ENCODE measurements at places on chromosomes 1 and 21.

DNA sequence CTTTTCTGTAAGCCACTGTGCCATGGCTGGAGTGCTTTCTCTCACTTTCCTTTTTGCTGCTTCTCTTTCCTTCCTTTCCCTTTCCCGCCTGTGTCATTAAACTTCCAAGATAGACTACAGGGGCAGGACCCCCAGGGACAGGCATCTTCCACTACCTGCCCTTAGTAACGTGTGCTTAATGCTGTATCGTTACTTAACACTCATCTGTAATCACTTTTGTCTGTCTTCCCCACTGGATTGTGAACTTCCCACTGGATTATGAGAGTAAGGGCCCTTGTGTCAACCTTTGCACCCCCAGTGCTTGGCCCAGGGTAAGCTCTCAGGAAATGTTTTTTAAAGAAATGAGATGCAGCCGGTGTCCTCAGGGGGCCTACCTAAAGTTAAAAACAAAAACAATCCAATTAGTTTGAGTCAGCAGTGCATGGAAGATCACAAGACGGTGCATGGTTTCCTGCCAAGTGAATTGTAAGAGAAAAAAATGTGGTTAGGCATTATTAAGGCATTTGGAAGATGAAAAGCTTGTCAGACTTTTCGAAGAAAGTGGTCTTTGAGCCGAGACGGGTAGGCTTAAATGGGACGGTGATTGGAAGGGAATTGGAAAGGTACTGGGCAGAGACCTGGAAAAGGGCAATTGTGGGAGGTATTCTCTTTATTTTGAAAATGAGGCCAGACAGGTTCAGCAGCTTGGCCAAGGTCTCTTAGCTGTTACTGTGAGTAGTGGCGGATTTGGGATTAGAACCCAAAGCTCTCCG is 958 bp downstream of the LYPLAL1 start:
- peak; percentile 60 for DNase-seq

- peak; percentile 92 for DNase-seq
These were observed 487.3 kb downstream of the SIPA1L2 start for GRCh38 chr1:232142403-232143314.

DNA sequence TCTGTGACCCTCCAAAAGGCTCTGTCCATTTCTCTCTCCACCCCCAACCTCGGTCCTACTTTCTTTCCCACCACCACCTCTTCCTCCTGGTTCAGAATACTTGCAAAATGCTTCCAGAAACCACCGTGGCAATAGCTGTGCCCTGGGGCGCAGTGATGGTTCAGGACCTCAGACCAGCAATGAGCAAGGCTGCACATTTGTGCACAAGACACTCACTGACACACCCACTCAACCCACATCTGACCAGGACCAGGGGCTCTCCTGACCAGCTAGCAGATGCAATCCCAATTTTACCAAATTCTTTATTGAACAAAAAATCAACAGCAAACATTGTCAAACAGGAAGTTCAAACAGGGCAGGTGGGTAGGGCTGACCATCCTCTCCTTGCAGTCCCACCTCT is 25.7 kb downstream of the SPOCD1 start:
- DNase-seq: no peak

GRCh38 chr1:224438989-224439388 is 4.4 kb upstream of the WDR26 start:
- DNase-seq: no peak

DNA sequence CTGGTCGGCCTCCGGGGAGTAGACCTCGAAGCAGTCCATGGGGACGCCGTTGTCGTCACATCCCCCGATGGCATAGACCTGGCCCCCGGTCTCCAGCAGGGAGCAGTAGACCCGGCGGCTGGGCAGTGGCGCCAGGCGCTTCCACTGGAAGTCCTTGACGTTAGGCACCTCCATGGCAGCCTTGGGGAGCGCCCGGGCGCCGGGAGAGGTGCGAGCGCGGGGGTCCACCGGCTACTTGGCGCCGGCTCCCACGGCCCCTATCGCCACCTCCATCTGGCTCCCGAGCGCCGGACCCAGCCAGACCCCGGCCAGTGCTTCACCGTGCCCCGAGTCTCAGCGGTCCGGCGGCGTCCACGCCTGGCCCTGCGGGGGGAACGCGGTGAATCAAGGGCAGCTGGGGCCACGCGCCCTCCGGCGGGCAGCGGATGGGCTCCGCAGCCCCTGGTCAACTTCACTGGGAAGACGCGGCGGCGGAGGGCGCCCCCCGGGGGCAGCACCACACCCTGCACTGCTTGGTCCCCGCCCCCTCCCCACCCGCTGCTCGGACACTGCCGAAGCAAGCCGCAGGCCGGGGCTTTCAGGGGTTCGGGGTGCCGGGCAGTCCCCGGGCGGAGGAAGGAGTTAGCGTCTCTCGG is 13.2 kb downstream of the KLHDC8A start:
- DNase-seq: no peak

GRCh38 chr1:8419861-8420260 is 101.9 kb downstream of the SLC45A1 start:
- no peak for DNase-seq

- no peak for DNase-seq
These were observed 16.2 kb downstream of the LMOD1 start for GRCh38 chr1:201930137-201930536.

- DNase-seq: no peak
These were observed 1.1 kb downstream of the ICMT start for GRCh38 chr1:6234502-6235295.

DNA sequence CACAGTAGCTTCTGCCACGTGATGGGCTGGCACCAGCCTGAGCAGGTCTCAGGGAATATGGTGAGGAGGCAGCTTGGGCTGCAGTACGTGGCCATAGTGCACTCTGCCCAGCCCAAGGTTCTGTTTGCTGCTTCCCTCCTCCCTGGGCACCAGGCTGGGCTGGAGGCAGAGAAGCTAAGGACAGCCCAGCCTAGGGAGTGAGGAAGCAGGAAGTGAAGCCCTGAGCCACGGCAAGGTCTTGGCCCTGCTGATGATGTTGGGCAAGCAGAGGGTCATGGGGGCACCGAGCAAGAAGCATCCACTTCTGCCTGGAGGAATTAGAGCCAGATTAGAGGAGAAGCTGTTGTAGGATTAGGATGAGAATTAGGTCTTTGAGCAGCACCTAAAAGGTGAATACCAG is 326.7 kb upstream of the VAMP3 start:
- no peak for DNase-seq

- DNase-seq: no peak
These were observed 107.8 kb downstream of the NFIA start for GRCh38 chr1:61190153-61190552.

- DNase-seq: no peak
These were observed 395.4 kb upstream of the BEND5 start for GRCh38 chr1:49171941-49172593.

- no peak for DNase-seq
These were observed 4.8 kb downstream of the KISS1 start for GRCh38 chr1:204191456-204191855.

GRCh38 chr1:175129644-175129996 is 62.0 kb downstream of the TNN start:
- no peak for DNase-seq

- DNase-seq: no peak
These were observed 110.9 kb upstream of the IRF2BP2 start for GRCh38 chr1:234720709-234721441.

DNA sequence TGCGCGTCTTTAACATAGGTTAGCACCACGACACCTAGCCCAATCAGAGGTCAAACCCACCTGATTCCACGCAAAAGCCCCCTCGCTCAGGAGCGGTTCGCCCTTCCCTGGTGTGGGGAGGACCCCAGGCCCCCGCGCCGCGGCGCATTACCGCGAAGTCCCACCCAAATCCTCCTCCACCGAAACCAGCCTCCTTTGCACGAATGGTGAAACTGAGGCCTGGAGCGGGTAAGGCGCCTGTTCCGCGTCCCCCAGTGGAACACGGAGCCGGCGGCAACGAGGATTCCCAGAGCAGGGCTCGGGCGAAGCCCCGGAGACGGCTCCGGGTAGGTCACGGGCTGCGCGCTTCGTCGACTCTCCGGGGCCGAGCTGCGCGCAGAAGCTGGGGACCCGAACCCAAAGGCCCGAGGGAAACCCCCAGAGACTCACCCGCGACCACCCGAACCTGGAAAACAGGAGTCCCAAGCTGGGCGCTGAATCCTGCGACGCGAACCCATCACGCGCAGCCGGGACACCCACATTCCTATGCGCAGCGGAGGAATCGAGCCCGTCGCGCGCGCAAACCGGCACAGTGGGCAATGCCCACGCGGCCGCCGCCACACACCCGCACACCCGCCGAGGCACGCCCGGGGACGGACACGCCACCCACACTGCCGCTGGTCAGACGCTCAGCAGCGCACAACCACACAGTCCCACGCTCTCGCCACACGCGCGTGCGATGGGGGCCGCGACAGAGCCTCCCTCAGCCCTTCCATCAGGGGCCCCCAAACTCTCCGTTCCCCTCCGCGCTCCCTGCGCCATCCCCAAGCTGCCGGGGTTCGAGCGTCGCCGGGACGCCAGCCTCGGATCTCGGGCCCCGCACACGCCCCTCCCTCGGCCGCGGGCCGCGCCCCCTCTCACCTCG is 507 bp downstream of the GLIS1 start:
- DNase-seq: no peak

DNA sequence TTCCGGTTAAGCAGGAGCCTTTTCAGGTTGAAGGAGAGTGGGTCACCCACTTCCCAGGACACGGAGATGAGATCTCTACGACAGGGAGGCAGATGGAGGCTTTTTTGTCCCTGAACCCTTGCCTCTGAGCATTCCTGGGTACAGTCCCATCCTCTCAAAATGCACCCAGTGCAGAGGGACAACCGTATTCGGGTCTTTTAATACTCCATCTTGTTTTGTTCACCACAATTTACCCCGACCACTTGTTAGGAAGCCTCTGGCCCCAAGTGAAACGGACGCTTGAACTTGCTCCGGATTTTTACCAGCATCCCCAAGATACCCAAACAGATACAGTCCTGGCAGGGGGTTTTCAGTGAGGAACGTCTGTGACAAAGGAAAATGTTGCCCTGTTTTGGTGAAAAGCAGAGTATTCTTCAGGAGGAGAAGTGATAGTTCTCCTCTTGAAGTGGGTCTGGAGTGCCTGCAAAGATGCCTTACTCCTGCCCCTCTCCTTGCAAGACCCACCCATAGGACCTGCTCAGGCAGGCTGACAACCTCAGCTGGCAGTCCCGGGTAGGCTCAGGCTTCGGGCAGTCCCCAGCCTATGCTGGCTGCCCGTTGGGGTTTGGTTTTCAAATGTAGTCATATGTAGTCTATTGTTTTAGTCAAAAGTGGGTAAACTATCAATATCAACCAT is 669 bp upstream of the ARL8A start:
- DNase-seq: no peak

- no peak for DNase-seq
These were observed 29.0 kb upstream of the NTPCR start for GRCh38 chr1:232921381-232921780.

- DNase-seq: no peak
These were observed 461.9 kb downstream of the LRRIQ3 start for GRCh38 chr1:73736125-73736524.

- DNase-seq: no peak
These were observed 3.2 kb downstream of the TFF3 start for GRCh38 chr21:42311816-42312625.

GRCh38 chr1:14786109-14786675 is 187.7 kb downstream of the KAZN start:
- no peak for DNase-seq

DNA sequence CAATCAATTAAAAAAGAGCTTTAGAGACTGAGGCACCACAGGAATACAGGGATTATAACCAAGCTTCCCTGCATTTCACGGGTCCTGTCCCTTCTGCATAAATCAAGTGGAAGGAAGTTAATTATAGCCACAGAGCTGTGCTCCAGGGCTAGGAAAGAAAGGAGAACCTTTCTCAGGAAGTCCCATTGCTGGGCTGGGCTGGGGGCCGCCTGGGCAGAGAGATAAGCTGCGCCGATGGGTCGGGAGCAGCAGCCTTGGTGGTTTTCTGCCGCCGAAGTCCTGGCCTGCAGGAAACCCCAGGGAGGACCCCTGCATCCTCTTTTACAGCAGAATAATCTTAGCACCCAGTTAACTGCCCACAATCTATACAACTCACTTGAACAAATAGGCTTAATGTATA is 12.6 kb upstream of the CD34 start:
- DNase-seq: no peak

GRCh38 chr1:234771642-234772344 is 161.8 kb upstream of the IRF2BP2 start:
- no peak for DNase-seq

- no peak for DNase-seq
These were observed 691.4 kb upstream of the NCAM2 start for GRCh38 chr21:20306836-20307235.

GRCh38 chr1:239802275-239802674 is 289.4 kb upstream of the FMN2 start:
- DNase-seq: no peak

GRCh38 chr21:32687643-32688345 is 40.0 kb downstream of the SYNJ1 start:
- no peak for DNase-seq

DNA sequence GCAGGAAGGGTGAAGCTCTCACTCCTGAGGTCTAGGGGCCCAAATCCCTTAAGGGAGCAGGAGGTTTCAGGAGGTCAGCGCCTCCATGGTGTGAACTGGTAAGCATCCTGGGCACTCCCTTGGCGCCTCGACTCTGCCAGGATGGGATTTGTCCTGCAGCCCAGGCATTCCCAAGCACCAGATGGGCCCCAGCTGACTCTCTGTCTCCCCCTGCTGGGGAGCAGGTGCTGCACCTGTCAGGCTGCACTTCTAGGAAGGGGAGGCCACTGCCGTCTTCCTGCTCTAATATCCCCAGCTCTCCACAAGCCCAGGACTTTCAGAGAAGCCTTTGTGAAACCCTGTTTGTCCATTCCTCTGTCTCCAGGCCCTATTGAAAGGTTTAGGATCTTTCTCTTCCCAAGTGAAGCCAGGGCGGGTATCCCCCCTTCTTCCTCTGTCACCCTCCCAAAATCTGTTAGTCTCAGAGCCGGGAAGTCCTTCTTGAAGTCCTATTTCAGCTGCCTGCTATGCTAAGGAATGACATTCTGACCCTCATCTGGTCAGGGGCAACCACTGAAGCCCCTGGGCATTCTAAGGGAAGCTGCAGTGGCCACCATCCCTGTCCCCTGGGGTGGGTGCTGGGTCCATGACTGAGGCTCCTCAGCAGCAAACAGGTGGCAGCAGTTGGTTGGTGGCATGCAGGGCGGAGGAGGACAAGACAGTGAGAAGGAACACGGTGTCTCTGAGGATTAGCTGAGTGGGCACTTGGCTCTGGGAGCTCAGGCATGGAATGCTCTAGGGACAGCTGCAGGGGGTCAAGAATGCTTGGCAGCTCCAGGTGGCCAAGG is 3.2 kb downstream of the MYBPH start:
- DNase-seq: no peak

- DNase-seq: no peak
These were observed 333.5 kb upstream of the B3GALT2 start for GRCh38 chr1:193519922-193520321.

- DNase-seq: peak; percentile 7
These were observed 267.9 kb downstream of the ZNF326 start for GRCh38 chr1:90262791-90263190.

DNA sequence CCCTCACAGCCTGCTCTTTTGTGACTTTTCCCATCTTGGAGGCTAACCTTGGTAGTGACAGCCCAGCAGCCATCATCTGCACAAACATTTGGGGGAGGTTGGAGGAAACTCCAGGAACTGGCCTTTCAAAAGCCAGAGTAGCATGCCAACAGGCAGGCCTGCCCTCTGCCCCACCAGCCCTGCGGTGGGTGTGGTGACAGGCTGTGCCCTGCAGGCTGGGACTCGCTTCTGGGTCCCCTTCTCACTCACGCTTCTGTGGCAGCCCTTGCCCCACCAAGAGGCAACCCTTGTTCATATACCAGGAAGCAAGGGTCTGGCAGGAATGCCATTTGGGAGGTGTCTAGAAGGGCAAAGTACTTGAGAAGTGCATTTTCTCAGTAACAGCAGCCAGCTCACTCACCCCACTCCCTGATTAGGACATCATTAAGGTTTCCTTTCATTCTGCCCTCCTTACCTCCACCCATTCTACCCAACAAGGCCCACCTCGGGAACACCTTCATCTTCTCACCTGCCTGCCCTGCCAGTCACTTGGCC is 20.8 kb upstream of the FAM3B start:
- no peak for DNase-seq
